Suppressor macrophage treated with lipopolysaccharide for 4 hours (primary cell): ENCODE measurements at places on chromosomes 4 and X.

DNA sequence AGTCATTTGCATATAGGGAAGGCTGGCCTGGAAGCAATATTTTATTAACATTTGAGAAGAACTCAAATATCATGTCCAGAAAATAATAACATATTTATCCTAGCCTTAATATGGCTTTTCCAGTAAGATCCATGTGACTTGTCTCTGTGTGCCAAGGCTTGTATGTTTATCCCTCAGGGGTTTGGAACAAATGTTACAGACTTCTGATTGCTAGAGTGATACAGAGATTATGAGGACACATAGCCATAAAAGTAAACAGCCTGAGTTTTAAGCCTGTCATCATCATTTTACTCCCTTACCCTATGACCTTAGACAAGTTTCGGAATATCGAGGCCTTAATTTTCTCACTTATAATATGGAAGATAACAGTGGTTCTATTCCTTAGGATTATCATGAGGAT lies 338.1 kb downstream of the GPAT3 start:
- no peak for DNase-seq

DNA sequence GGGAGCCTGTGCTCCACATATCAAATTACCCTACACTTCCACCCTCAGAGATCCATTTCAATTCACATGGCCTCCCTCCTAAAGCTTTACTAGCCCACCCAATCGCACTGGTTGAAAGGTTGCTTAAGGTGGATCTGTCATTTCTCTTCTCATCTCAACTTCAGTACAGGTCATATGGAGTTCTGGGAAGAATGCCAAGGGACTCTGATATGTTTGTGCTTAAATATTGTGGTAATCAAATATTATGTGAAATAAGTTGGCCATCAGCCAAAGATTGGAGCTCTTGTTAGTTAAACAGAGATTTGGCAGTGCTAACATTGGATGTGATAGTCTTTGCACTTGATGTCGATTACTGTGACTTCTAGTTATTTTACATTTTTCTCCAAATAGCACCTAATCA lies 20.5 kb downstream of the SEPTIN6 start:
- DNase-seq: no peak

DNA sequence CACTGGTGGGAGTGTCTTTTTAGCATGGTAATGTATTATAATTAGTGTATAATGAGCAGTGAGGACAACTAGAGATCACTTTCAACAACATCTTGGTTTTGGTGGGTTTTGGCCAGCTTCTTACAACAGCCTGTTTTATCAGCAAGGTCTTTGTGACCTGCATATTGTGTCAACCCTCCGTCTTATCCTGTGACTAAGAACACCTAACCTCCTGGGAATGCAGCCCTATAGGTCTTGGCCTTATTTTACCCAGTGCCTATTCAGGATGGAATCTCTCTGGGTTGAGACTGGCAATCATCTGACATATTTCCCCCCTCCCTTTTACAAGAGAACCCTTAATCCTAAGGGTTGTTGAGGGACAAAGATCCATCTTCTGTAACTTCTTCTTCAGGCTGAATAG lies 21.9 kb upstream of the ADH4 start:
- DNase-seq: no peak

- DNase-seq: no peak
Measured at GRCh38 chr4:29551821-29552220, 1168.3 kb upstream of the PCDH7 start.

DNA sequence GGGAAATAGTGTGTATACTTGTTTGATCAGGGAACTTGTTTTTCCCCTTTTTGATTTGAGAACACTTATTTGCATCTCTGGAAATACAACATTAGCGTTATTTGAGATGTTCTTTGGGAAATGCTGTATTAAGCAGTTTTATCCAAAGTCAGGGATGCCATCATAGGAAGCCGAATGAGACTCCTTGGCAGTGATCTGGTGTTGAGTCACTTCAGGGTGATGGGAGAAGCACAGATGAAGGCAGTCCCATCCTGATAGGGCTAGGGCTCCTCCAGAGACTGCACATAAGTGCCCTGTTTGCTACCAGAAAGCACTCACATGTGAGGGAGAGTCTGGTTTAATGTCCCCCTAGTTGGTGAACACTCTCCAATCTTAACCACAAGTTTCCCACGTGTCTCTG lies 62.3 kb downstream of the IL1RAPL1 start:
- no peak for DNase-seq

DNA sequence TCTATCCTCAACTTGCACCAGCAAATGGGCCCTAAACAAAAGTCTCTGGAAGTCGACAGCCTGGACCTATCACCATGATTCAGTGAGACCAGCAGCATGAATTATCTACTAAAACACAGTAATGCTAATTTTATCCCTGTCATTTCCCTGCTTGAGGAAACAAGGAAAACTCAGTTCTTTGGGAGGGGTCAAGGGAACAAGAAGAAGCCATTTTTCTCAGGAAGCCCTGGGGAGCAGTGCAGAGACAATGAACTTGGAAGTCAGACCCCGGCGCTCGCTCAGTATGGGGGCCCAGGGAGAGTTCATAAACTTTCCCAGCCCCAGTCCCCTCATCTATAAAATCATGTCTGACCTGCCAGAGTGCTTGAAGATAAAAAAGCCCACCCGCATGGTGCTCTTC lies 50.4 kb downstream of the DCTD start:
- DNase-seq: no peak

- no peak for DNase-seq
Measured at GRCh38 chr4:142088906-142089305, 452.5 kb downstream of the IL15 start.

DNA sequence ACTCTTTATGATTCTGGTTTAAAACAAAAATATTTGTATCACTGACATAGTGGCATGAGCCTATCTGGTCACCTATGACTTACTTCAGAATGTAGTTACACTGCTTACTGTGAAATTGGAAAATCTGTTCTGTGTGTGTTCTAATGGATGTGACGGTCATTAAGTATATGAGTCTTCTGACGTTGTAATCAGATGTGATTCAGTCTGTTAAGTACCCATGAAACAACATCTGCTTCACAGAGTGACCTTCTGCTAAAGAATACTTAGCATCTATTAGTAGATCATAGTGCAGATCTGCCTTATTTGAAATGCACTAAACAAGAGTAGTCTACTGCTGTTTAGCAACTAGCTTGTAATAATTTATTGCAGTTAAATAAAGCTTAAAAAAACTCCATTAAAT lies 317.1 kb downstream of the DCTD start:
- DNase-seq: no peak

DNA sequence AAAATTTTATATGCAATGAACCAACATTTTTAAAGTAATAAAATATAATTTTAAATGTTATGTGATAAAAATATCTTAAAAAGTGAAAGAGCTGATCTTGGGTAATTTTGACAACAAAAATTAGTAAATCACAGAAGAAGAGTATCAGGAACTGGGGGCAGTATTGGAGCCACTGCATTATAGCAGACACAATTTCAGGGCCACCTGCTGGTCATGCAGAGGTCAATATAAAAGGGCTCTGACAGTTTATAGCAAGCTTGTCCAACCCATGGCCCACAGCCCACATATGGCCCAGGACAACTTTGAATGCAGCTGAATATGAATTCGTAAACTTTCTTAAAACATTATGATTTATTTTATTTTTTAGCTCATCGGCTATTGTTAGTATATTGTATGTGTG lies 13.0 kb upstream of the LEF1 start:
- no peak for DNase-seq

DNA sequence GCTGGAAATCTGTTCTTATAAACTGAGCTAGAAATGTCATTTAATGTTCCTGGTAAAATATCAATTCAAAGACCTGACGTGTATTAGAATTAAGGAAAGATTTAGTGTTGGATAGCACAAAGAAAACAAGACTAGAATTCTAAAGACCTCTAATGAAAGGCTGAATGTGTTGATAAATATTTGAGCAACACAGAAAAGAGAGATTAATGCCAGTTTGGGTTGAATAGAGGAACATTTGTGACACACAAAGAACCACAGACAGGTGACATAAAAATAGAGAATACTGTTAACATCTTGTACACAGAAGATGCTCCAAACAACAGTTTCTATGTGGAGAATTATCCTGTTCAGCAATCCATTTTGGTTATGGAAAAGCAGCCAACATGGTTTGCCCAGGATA lies 222.1 kb upstream of the GALNT7 start:
- no peak for DNase-seq
